ENCODE measurements at places on chromosomes 2 and 18.

DNA sequence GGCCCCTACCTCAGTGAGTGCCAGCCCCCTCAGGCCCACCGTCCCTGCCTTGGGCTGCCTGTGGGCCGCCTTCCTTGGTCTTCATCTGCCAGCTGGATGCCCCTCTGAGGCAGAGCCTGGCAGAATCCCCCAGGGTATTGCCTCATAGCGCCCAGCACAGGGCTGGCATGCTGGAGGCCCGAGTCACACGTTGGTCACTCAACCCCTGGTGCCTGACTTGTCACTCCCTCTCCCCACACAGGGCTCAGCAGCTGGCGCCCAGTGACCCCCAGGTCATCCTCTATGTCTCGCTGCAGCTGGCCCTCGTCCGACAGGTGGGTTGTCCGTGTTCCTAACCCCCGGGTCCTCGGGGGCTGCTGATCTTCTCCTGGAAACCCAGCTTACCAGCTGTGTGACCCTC, 108.4 kb upstream of the MCFD2 start:
- no peak for DNase-seq

GRCh38 chr2:30072250-30072842, 74.5 kb upstream of the YPEL5 start:
- DNase-seq, result peak; percentile 5

DNA sequence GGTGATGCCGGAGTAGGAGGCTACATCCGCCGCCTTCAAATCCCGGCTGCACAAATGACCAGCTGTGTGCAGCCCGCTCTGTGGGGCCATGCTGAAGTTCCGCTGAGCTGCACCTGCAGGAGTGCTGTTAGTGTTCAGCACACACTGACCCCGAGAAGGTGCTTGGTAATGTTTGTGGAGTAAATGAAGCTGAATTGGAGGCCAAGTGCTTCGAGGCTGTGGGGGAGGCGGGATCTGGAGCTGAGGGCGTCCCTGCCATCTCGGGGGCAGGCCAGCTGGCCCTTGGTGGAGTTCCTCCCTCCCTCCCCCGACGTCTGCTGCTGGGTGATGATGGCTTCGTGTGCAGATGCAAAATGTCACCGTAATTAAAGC, 23.2 kb downstream of the KCNF1 start:
- no peak for DNase-seq

GRCh38 chr2:191155608-191156071, 4.8 kb upstream of the STAT4 start:
- no peak for DNase-seq

DNA sequence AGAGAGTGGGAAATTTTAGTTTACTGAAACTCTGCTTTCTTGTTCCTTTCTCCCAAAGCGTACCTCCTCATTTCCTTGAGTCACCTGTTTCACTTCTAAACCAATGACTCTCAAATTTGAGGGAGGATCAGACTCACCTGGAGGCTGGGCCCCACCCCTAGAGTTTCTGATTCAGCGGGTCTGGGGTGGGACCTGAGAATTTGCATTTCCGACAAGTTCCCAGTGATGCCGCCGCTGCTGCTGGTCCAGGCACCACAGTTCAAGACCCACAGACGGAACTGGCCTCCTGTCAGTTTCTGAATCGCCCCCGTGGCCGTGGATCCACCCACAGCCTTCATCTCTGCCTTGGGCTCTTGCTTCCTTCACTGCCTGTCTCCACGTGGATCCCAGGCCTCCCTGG, 44.9 kb upstream of the PELI1 start:
- DNase-seq, result no peak

DNA sequence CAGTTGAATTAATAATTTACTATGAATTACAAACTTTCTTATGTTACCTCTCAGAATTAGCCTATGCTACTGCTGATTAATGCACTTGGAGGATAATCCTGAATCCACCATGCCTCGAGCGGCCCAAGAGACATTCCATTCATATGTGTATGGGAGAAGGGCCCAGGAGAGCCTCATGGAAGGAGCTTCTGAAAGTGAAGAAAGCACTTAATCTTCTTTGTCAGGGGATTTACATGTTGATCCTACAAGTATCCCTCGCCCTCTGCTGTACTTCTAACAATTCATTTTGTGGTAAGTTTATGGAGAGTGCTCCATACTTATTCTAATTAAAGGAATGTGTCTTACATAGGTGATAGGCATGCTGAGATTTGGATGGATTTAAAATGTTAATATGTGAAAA, 1189.1 kb upstream of the NXPH2 start:
- DNase-seq, result no peak

- no peak for DNase-seq
Observed at GRCh38 chr18:27803957-27804356, 373.0 kb downstream of the CDH2 start.

DNA sequence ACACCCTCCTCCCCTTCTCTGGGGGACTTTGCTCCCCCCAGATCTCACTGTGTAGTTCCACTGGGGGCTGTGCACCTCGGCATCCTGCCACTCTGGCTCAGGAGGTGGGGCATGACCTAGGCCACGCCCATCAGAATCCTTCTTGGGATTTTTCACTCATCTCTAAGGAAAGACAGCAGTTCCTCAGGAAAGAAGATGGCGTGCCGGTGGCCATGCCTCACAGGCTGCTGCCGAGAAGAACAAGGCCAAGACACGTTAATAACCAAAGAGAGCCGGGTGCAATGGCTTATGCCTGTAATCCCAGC, 3.2 kb downstream of the NMUR1 start:
- no peak for DNase-seq
